ENCODE measurements at places on chromosomes 13 and 19.

- DNase-seq, result no peak
These were observed 90.3 kb upstream of the SOX1 start for GRCh38 chr13:111976474-111977178.

GRCh38 chr19:35736913-35737886 lies 5.1 kb downstream of the IGFLR1 start:
- no peak for DNase-seq

DNA sequence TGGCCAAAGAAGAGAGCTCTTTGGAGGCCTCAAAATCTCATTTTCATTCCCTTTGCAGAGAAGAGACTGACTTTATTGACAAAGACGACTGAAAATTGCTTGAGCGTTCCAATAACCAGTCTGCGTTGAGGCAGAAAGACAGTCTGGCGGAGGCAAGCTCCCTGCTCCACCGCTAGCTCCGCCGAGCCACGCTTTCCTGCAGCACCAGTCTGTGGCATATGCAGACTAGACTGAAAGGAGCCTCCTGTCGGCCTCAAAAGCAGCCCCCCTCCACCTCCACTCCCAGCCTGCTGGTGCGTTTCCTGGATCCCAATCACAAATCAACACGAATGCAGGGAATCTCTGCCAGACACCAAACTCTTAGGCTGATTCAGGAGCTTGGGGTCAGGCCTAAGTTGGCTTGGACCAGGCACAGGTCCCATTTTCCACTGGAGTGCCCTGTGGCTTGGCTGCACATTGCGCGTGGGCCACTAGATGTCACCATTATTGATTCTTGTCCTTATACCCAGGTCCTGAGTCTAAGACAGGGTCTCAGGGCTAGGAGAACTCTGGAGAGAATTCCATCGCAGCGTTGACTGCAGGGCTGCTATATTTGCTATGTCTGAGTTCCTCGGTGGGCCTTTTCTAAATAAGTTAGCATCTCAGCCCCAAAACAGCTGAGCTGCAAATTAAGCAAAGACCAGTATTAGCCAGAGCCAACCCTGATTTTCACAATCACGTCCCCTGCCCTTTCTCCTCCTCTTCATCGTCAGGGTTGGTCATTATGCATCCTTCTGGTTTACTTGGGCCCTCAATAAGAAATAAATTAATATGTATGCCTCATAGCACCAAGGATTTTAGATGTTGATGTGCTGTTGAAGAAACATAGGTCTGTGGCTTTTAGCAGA lies 5.2 kb upstream of the ZNF507 start:
- DNase-seq, result peak; percentile 13

DNA sequence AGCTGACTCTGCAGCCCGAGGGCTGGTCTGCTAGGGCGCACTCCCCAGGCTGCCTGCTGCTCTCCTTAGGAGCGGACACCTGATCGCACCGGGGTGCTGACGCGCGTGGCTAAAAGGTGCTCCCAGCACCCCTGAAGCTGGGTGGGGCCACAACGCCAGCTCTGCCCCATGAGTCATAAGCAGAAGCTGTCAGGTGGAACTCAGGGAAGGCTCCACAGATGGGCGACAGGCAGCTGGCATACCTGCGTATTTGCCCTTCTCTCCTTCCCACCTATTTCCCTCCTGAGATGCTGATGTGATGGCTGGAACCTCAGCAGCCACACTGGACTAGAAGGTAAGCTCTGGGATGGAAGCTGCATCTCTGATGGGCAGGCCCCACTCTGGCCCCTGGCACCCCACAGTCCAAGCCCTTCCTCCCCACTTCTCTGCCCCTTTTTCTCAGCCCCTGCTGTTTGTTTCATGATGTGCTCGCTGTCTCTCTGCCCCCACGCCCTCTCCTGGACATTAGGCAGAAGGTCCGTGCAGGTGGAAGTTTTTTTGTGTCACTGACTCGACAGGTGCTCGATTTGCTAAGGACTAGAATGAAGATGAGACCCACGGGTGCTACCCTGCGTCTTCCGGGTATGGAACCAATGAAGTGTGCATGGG lies 30.3 kb upstream of the CACTIN start:
- no peak for DNase-seq

GRCh38 chr19:19594381-19594780 lies 24.1 kb downstream of the PBX4 start:
- DNase-seq, result no peak

- no peak for DNase-seq
These were observed 277.1 kb downstream of the IRS2 start for GRCh38 chr13:109509154-109509900.

GRCh38 chr13:29164116-29164515 lies 344.0 kb downstream of the MTUS2 start:
- no peak for DNase-seq

- DNase-seq, result no peak
These were observed 619.3 kb downstream of the GPC5 start for GRCh38 chr13:92017737-92018136.

GRCh38 chr19:1747285-1748114 lies 5.8 kb upstream of the ONECUT3 start:
- peak; percentile 31 for DNase-seq

GRCh38 chr19:37867831-37868230 lies 38.6 kb downstream of the WDR87 start:
- DNase-seq, result no peak

GRCh38 chr19:11451871-11452619 lies 16.6 kb downstream of the PRKCSH start:
- DNase-seq, result no peak

DNA sequence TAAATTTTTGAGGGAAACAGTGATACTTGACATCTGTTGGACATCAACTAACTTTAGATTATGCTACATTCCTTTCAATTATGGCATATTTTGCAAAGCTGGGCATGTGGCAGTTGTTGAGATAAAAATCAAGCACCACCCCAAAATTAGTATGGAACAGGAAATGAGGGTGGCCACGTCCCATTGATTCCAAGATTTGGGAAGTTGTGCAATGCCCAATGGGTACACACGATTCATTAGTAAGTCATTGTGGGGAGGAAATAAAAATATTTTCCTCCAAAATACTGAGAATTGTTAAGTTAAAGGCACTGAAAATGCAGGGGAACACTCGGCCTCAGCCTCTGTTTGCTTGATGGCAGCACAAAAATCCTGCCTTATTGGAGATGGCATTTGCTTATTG lies 7.6 kb downstream of the ERICH6B start:
- no peak for DNase-seq

GRCh38 chr19:45886427-45887199 lies 672 bp upstream of the IRF2BP1 start:
- peak; percentile 85 for DNase-seq

GRCh38 chr13:94140511-94140910 lies 339.0 kb downstream of the DCT start:
- no peak for DNase-seq

DNA sequence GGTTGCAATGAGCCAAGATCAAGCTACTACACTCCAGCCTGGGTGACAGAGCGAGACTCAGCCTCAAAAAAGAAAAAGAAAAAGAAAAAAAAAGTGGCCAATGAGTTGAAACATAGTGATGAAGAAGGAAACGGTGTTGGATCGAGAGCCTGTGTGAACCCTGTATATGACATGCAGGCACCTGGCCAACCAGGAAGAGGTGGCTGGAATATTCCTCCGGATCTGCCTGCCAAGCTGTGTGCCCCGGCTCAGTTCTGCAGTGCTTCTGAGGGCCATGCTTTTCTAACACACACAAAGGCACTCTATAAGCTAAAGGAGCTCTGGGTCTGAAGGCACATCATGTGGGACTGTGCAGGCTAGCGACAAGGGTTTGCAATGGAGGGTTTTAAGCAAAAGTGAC lies 3.7 kb upstream of the ZNF444 start:
- DNase-seq, result no peak

DNA sequence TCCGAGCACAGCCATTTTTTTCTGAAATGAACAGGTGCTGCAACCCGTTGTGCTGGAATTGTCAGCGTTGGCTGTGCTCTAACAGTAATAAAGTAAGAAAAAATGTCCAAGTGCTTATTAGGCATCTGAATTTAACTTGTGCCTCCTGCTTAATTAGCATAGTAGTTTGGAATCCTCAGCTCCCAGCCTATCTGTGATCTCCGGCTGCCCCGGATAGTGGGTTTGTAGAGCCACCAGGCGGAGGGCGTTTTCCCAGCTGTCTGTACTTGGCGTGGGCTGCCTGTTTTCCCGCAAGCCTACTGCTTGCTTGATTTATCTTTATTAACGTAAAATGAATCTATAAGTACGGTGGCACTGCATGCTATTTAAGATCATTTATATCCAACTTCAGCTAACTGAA lies 137.9 kb downstream of the MTUS2 start:
- DNase-seq, result no peak

DNA sequence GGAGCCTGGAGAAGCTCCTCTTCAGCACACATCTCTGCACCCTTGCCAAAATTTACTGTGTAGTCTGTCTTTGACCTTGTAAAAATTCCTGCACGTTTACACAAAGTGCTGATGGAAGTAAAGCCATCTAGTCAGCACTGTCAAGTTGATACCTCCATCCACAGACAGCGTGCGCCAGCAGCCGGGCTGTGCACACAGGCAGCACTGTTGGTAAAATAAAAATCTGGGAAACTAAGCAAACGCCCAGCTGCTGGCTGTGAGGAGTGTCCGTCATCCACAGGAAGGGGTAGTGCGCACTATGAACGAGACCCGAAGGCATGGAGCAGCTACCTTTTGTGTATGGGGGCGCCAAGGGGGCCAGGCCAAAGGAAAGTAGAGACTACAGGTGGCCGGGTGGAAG lies 17.4 kb upstream of the SIGLEC11 start:
- DNase-seq, result no peak

- no peak for DNase-seq
These were observed 44.9 kb downstream of the C13orf46 start for GRCh38 chr13:113928685-113929627.

DNA sequence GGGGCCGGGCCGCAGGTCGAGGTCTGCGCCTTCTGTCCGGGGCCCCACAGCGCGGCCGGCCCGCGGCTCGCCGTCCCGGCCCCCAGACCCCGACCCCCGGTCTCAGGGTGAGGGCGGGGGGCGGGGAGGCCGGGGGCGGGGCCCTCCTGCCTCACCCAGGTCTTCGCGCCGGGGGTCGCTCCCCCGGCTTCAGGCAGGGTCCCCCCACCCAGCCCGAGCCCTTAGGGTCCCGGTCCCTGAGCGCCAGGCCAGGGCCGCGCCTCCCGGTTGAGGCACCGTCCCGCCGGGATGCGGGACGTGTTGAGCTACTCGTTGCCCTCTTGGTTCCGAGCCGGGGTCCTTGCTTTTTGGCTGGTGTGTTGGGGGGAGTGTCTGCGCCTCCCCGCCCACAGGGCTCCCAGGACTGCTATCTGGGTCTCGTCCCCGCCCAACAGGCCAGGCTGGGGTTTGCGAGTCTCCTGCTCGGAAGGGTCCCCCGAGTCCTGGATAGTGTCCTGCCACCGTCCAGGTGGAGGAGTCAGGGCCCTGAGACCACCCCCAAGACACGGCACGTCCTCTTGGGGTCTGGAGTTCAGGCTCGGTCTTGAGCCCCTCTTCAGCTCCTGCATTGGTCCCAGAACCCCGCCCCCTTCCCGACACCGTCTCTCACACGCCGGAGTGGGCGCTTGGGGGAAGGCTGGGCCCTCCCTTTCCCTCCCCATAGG lies 452 bp downstream of the PIAS4 start:
- no peak for DNase-seq

DNA sequence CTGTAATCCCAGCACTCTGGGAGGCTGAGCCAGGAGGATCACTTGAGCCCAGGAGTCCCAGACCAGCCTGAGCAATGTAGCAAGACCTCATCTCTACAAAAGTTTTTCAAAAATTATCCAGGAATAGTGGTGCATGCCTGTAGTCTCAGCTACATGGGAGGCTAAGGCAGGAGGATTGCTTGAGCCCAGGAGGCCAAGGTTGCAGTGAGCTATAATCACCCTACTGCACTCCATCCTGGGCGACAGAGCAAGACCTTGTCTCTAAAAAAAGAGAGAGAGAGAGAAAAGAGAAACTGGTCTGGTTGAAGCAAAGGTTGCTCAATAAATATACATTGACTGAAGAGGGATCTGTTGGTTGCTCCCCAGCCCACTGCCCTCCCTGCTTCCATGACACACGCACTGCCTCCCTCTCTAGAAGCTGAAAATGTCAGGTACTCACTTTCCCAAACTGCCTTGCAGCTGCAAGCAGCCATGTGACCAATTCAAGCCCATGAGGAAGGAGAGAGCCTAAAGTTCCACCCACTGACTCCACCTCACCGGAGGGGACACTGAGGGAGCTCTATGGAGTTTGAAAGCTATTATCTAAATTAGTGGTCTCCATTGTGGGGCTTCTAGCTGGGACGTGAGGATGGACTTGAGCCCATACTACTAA lies 14.0 kb downstream of the CEACAM16 start:
- DNase-seq, result no peak

- DNase-seq, result no peak
These were observed 698.7 kb upstream of the ARGLU1 start for GRCh38 chr13:107266657-107267056.

DNA sequence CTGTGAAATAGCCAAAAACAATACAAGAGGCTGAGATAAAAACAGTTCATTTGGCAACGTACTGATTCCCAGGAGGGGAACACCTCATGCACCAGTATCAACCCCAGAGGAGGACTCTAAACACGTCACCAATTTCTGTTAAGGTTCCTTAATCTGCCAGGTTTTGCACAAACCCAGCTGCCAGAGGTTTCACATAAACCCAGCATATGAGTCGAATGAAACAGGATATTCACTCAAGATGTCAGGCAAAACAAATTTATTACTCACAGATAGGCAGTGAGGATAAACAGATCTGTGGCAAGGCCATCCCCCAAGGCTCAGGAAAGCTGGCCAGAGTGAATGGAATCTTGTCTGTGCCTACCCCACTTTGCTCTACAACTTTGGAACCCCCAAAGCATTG lies 210.9 kb downstream of the GPC5 start:
- no peak for DNase-seq

DNA sequence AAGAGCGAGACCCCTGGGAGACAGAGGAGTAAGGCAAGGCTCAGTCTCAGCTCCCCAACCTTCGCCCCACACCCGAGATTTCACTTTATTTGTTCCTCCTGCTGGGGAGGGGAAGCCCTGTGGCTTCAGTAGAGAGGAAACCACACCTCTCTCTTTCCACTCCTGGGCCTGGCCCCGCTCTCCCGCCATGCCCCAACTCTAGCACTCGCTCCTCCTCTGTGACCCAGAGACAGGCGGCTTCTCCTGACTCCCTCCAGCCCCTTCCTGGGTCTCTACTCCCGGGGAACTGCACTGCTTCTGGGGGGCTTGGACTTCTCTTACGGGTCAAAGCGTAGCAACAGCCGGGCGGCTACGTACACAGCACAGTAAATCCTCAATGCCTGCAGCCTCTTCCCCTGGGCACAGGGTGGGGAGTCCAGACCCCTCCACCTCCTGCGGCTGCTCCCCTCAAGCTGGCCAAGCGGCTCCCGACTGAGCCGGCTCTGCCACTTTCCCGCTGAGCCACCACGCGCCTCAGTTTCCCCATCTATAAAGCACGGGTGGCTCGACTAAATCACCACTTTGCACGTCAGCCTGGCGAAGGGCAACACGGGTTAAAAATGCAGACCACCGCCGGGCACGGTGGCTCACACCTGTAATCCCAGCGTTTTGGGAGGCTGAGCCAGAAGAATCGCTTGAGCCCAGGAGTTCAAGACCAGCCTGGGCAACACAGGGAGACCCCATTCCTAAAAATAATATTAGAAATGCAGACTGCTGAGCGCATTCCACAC lies 1.4 kb downstream of the RNF126 start:
- peak; percentile 64 for DNase-seq

- no peak for DNase-seq
These were observed 71.3 kb downstream of the ARHGEF7 start for GRCh38 chr13:111186305-111186935.

Measured in activated effector memory CD4-positive, alpha-beta T cell treated with Interleukin-2 at 50 U/mL for 16 hours (primary cell).